CD8-positive, alpha-beta T cell (primary cell): ENCODE measurements at places on chromosomes 6 and 20.

DNA sequence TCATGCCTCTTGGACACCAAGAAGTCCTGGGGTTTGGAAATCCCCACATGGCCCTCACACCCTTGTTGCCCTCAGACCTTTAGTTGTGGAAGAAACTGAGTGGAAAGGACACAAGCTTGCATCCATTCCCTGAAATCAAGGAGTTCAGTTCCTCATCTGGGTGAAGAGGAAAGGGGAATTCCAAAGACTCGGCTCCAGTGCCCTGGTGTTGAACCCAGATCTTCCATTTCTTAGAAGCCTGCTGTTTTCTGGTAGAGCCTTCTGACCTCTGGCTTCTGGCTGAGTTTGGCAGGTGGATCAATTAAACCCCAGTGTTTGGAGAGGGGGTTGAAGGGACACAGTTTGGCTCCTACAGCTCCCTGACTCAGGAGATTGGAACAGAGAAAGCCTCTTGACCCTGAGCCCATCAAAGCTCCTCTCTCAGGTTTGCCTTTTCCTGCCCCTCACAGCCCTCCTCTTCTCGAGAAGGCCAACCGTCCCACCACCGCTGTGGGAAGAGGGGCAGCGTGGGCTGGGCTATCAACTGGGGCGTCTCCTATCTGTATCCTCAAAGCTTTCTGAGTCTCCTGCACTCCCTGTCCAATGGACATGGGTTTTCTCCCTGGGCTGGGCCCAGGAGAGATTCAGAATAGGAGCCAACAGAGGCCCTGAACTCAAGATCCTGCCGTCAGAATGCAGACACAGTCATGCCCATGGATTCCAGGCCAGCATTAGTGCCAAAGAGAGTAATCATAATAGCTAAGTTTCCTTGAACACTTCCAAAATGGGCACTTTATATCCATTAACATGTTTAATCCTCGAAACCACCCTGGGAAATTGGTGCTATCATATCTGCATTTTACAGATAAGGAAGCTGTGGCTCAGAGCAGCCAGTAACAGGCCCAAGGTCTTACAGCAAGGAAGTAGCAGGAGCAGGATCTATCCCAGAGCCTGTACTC lies 146.2 kb downstream of the VEGFA start:
- DNase-seq: no peak

DNA sequence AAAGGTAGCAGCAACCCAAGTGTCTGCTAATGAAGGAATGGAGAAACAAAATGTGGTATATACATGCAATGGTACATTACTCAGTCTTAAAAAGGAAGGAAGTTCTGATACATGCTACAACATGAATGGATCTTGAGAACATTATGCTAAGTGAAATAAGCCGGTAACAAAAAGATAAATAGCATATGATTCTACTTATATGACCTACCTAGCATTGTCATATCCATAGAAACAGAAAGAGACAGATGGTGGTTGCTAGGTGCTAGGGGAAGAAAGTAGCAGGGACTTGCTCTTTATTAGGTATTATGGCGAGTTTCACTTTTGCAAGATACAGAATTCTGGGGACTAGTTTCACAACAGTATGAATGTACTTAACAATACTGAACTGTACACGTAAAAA lies 46.6 kb downstream of the UBR2 start:
- DNase-seq: no peak

- no peak for DNase-seq
Observed at GRCh38 chr6:105920071-105920470, 166.1 kb upstream of the PRDM1 start.

GRCh38 chr6:71983131-71983530 lies 96.8 kb downstream of the RIMS1 start:
- no peak for DNase-seq

GRCh38 chr6:127949251-127949650 lies 48.4 kb upstream of the THEMIS start:
- no peak for DNase-seq

GRCh38 chr6:108556250-108556649 lies 4.5 kb upstream of the FOXO3 start:
- DNase-seq: no peak
